ENCODE measurements at places on chromosomes 5 and 9. TPM values are rescaled to one million over a fixed set of nuclear protein-coding genes. Genes with fewer than 3 reads are reported as not detected.

DNA sequence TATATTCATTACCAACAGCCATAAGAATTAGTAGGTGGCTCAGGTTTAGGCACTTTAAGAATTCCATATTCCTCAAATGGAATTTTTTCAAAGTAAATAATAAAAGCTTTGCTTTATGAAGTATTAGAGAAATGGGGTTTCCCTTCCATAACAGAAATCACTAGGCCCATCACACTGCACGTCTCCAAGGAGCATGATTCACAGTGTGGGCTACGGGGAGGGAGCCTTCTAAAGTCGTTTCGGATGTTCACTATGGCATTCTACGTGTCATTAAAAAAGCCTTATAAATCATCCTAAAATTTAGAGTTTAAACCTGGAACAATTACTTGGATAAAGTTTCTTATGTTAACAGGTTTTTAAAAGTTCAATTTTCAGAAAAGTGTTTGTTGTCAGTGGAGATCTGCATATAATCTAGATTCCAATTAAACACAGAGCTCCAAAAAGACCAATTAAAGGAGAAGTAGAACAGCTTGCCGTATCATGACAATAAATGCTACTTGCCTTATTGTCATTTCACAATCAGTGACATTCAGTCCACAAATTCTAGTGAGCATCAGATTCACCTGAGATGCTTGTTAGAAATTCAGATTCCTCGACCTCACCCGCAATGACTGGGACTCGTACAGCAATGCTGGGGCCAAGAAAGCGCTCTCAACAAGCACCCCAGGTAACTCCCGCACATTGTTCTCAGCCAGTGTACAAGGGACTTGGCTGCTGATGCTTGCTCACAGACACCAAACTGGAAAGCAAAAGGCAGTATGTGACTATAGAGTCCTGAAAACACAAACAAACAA, 115.7 kb downstream of the NFIB start:
- DNase-seq, result no peak

GRCh38 chr5:6222121-6222520, 156.2 kb downstream of the MED10 start:
- DNase-seq, result no peak

DNA sequence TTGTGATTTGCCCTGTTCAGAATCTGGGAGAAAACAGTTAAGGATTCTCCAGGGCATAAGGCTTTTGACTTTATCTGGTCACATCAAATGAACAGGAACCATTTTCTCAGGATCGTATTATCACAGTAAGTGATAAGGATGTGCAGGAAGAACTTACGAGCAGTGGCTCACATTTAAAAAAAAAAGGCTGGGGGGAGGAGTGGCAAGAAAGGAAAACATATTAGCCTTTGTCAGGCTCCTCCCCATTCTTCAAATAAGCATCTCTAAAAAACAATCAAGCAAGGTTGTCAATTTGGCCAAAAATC, 234.3 kb upstream of the TMEM161B start:
- DNase-seq, result no peak

GRCh38 chr5:93800988-93801811, 59.8 kb upstream of the POU5F2 start:
- DNase-seq, result peak; percentile 32

GRCh38 chr9:92668746-92669526, 995 bp downstream of the IPPK start:
- peak; percentile 62 for DNase-seq

- no peak for DNase-seq
Observed at GRCh38 chr9:85112933-85113418, 443.4 kb downstream of the NTRK2 start.

DNA sequence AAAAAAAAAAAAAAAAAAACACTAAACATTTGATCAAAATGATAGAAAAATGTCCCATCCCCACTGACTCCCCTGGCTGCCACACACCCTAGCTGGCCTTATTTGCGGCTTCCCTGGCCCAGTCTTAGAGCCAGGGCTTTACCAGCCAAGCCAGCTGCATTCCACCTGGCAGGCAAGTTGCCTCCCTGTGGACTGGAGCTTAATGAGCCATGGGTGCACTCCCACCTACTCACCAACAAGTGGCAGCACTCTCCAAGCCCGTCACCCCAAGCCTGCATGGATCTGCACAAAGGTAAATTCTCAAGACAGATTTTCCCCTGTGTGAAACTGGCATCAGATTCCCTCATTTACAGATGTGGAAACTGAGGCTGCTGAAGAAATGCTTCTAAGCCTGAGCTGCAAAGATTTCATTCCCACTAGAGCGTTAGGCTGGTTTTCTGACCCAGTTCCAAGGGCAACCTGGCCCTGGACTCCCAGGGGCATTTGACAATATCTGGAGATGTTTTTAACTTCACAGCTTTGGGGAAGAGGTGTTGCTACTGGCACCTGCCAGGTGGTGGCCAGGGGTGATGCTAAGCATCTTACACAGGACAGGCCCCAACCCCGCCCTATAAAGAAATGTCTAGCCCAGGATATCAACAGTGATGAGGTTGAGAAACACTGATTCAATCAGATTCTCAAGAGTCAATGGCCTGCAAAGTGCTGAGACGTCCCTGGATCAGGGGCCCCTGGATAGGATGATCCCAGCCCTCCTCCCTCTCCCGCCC, 21.9 kb upstream of the VDAC1 start:
- no peak for DNase-seq

GRCh38 chr9:96686638-96687335, 31.7 kb upstream of the PRXL2C start:
- DNase-seq, result peak; percentile 88

DNA sequence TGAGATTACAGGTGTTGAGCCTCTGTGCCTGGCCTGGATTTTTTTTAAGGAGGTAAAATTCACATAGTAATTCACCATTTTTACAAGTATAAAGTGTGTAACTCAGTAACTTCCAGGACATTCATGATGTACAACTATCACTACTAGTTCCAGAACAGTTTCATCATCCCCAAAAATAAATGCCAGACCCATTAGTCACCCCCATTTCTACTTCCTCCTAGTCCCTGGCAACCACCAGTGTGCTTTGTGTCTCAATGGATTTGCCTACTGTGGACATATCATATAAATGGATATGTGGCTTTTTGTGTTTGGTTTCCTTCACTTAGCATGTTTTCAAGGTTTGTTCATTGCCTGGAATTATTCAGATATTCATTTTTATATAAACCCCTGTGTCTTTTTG, 72.5 kb upstream of the PANK3 start:
- DNase-seq, result no peak

- no peak for DNase-seq
Observed at GRCh38 chr9:33318225-33318624, 27.9 kb downstream of the NFX1 start.

- DNase-seq, result no peak
Observed at GRCh38 chr5:1916041-1917001, 33.6 kb upstream of the IRX4 start.

DNA sequence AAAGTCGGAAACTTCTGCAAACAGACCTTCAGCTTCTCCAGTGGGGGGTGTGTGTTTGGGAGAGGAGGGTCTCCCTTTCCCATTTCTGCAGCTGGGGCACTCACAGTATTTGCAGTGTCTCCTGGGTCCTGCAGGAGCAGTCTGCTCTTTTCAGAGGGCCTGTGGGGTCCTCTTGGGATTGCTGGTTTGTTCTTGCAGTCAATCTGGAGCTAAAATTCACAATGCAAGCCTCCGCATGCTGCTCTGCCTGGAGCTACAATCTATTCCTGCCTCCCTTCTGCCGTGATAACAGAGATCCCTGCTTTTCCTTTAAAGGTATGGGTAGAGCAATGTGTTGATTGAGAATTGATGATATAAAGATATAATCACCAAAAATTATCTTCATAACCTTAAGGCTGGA, 43.2 kb downstream of the ZNF462 start:
- DNase-seq, result no peak

DNA sequence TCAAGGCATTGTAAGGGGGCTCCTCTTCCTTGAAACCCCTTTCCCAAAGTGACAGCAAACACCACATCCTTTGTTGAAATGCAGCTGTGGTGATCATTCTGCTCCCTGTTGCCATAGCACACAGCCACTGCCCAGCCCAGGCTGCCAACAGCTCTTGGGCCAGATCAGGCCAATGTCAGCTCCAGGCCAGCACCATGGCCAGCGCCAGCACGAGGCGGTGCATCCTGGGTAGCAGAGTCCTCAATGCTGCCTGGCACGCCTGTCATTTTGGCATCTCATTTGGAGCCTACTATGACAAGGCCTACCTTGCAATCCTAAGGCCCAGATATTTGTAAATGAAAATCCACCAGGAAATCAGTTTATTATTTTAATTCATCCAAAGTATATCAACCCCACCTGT, 390.6 kb downstream of the DNAH5 start:
- DNase-seq, result no peak

DNA sequence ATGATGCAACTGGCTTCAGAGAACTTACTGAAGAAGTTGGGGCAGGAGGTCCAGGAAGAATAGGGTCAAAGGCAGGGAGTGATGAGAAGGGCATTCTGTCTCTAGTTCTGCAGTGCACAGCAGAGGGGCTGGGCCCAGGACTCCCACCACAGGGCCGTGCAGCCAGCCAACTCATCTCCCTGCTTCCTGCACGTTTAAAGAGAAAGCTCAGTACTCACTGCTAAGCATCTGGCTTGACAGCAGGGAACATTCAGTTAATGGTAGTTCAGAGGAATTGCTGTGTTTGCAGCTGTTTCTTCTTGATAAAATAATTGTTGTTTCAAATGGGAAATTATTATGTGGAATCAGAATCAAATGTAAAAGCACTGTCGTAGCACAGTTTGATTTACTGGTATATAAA, 25.6 kb upstream of the SCAMP1 start:
- no peak for DNase-seq

GRCh38 chr5:78560000-78560855, 88.3 kb downstream of the LHFPL2 start:
- DNase-seq, result no peak

DNA sequence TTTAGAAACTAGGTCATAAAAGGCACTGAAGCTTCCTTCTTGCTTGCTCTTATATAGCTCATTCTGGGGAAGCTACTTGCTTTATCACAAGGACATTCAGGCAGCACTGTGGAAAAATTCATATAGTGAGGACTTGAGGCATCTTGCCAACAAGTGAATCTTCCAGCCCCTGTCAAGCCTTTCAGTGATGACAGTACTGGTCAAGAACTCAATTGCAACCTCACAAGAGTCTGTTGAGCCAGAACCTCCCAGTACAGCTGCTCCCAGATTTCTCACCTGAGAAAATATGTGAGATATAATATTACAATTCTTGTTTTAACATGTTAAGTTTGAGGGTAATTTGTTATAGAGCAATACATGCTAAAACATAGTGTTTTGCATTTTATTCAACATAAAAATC, 2011.0 kb upstream of the NUDT12 start:
- no peak for DNase-seq

- no peak for DNase-seq
Observed at GRCh38 chr9:117013440-117013995, 326.4 kb downstream of the TRIM32 start.

DNA sequence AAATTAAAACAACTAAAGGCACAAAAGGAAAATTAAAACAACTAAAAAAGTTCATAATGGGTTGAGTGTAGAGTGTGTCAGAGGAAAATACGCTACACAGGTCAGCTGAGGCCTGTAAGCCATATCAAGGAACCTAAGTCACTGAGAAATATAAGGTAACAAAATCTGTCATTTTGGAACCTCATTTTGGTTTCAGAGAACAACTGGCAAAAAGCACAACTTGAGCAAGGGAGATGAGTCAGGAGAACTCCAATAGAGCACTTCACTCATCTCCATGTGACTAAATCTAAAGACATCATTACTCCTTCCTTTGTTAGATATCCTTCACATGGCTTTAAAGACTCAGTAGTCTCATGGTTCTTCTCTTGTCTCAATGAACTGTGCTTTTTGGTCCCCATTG, 269.4 kb upstream of the POU5F2 start:
- no peak for DNase-seq

DNA sequence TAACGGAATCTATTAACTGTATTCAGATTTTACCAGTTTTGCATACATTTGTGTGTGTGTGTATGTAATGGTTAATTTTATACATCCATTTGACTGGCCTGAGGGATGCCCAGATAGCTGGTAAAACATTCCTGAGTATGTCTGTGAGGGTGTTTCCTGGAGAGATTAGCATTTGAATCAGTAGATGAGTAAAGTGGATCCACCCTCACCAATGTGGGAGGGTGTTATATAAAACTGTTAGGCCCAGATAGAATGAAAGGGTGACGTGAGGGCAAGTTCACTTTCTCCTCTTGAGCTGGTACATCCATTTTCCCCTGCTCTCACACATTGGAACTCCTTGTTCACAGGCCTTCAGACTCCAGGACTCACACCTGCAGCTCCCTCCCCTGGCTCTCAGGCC, 88.7 kb downstream of the EMB start:
- DNase-seq, result no peak

DNA sequence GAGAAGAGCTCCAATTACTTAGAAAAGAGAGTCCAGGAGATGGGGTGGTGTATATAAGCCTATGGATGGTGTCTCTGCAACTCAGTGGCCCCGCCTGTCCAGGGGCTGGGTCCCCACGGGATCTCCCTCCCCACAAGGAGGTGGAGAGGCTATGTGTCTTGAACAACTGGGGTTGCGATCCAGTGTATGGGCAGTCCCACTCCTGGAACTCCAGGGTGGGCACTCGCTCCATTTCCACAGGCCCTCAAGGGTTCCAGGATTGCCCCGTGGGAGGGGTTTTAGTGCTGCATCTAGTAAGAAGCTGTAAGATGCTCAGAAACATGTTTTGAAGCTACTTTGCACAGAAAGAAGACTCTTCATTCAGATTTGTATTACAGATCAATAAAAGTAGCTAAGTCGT, 558 bp upstream of the SMAD5 start:
- DNase-seq, result no peak

DNA sequence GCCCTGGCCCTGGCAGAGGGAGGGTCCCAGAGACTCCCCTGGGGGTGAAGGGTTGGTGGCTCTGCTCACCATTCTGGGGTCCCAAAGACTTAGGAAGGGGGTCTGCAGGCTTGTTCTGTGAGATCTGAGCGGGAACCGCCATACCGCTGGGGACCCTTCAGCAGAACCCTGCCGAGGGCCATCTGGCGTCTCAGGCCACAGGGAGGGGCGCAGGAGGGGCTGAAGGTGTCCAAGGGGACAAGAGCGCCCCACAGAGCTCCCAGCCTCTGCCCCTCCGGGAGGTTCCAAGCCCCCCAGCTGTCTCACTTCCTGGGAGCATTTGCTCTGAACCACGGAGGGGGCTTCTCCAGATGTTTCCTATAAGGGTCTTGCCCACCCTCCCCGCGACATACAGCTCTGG, 4.8 kb downstream of the FIBCD1 start:
- DNase-seq, result no peak

- no peak for DNase-seq
Observed at GRCh38 chr5:92119110-92119509, 736.0 kb upstream of the ARRDC3 start.

DNA sequence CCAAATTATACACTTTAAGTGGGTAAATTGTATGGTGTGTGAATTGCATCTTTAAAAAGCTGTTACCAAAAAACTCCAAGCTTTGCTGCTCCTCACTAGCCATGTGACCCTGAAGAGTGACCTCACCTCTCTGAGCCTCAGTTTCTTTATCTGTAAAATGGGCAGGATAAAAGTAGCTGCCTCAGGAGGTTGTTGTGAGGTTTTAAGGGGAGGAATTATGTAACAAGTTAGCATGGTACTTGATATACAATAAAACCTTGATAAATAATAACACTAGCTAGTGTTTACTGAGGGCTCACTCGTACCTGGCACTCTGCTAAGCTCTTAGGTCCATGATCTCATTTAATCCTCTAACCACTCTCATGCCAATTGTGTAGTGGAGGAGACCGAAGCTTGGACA, 19.0 kb upstream of the PHF19 start:
- DNase-seq, result no peak

The MSX2 gene
- 2.8 TPM for total RNA-seq

The CNTFR gene
- total RNA-seq, result 21.3 TPM

The PCDHA9 gene
- total RNA-seq, result 0.03 TPM

The FAM221B gene
- total RNA-seq, result not detected

The CBY3 gene
- not detected for total RNA-seq

The NPR2 gene
- 21.1 TPM for total RNA-seq

The TICAM2 gene
- 3.5 TPM for total RNA-seq

The CETN3 gene
- total RNA-seq, result 20.9 TPM
